ENCODE measurements at places on chromosomes 4 and X. TPM values are rescaled to one million over a fixed set of nuclear protein-coding genes. Genes with fewer than 3 reads are reported as not detected.

DNA sequence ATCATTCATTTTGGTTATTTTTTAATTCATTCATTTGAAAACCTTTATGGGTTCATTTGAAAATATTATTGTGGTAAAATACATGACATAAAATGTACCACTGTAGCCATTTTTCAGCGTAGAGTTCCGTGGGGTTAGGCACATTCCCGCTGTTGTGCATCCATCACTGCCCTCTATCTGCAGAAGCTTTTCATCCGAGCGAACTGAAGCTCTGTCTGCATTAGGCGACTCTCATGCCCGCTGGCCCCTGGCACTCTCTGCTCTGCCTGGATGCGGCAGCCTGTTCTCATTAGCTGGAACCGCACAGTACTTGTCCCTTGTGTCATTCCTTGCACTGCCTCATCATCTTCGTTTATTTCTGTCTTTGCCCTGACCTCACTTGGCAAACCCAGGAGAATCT, 17.5 kb downstream of the CFAP99 start:
- H3K27me3 ChIP-seq: no peaks in the 10 kb centered on the region
- no peak for DNase-seq
- H3K4me3 ChIP-seq: no peak overlapping the region
- no peak overlapping the region for H3K27ac ChIP-seq
- H3K36me3 ChIP-seq: no peaks in the 10 kb centered on the region
- H3K4me1 ChIP-seq: peaks cover under 1% of the 10 kb centered on the region

DNA sequence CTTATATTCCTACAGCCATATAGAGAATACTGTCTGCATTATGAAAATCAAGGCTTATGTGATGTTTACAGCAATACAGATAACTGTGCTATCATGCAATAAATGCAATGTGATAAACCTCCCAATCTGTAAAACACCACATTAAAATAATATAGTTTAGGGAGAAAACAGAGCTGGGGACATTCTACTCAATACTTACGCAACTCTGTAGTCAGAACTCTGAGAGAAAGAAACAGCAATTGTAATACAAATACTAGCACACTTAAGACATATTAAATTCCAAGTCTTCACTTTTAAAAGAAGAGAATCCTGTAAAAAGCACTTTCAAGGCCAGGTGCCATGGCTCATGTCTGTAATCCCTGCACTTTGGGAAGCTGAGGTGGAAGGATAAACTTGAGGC, 61.4 kb downstream of the ANKRD17 start:
- no peak overlapping the region for H3K27ac ChIP-seq
- H3K4me1 ChIP-seq: peaks cover 7% of the 10 kb centered on the region
- no peak for DNase-seq
- H3K27me3 ChIP-seq: no peaks in the 10 kb centered on the region
- H3K4me3 ChIP-seq: no peak overlapping the region

GRCh38 chr4:83922402-83922801, 386.5 kb downstream of the GPAT3 start:
- no peaks in the 10 kb centered on the region for H3K4me1 ChIP-seq
- no peaks in the 10 kb centered on the region for H3K36me3 ChIP-seq
- no peaks in the 10 kb centered on the region for H3K27me3 ChIP-seq
- no peak for DNase-seq
- no peak overlapping the region for H3K4me3 ChIP-seq

DNA sequence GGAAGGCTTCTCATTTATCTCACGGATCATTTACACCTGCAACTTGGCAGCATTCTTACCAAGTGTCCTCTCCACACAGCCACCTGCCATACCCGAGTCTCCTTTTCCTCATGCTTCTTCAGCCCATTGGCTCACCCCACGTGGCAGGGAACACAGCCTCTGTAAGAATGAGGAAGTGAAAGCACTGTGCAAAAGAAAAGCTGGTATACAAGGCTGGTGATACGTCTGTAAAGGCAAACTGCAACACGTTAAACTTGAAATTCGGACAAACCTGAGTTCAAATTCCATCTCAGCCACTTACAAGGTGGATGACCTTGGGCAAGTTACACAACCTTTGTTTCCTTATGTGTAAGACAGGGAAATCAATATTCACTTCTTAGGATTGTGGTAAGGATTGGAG, 164.0 kb upstream of the RASGEF1B start:
- no peak for DNase-seq
- H3K27me3 ChIP-seq: no peaks in the 10 kb centered on the region
- H3K36me3 ChIP-seq: no peaks in the 10 kb centered on the region
- no peak overlapping the region for H3K4me3 ChIP-seq

GRCh38 chr4:173218411-173219125, 50.0 kb downstream of the GALNT7 start:
- H3K27ac ChIP-seq: no peak overlapping the region
- no peaks in the 10 kb centered on the region for H3K36me3 ChIP-seq
- H3K27me3 ChIP-seq: no peaks in the 10 kb centered on the region
- no peaks in the 10 kb centered on the region for H3K4me1 ChIP-seq
- DNase-seq: no peak
- no peak overlapping the region for H3K4me3 ChIP-seq

GRCh38 chrX:11239230-11239629, 54.0 kb upstream of the AMELX start:
- no peak overlapping the region for H3K27ac ChIP-seq
- H3K4me1 ChIP-seq: no peaks in the 10 kb centered on the region
- no peak overlapping the region for H3K4me3 ChIP-seq
- DNase-seq: no peak
- no peaks in the 10 kb centered on the region for H3K27me3 ChIP-seq
- H3K36me3 ChIP-seq: no peaks in the 10 kb centered on the region

- no peak overlapping the region for H3K4me3 ChIP-seq
- no peak overlapping the region for H3K27ac ChIP-seq
- no peak for DNase-seq
- H3K36me3 ChIP-seq: no peaks in the 10 kb centered on the region
- no peaks in the 10 kb centered on the region for H3K27me3 ChIP-seq
Measured at GRCh38 chr4:158193171-158193749, 17.0 kb upstream of the TMEM144 start.

DNA sequence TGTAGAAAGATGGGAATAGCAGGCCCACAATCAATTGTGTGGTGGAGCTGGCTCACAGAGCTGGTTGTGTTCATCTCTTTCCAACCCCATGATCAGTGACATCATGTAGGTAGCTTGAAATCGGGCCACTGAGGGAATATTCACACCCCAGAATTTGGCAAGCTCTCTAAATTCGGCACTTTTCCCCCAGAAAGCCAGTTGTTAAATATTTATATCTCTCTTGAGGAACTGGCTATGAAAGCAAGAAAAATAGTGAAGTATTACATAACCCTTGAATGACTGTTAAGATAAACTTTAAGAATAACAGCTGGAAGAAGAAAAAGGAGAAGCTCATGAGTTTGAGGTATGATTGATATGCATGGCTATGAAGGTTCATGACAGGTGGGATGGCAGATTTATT, 38.9 kb downstream of the GPRIN3 start:
- H3K4me1 ChIP-seq: peaks cover 31% of the 10 kb centered on the region
- DNase-seq: no peak
- no peaks in the 10 kb centered on the region for H3K27me3 ChIP-seq
- no peak overlapping the region for H3K4me3 ChIP-seq
- H3K27ac ChIP-seq: no peak overlapping the region

DNA sequence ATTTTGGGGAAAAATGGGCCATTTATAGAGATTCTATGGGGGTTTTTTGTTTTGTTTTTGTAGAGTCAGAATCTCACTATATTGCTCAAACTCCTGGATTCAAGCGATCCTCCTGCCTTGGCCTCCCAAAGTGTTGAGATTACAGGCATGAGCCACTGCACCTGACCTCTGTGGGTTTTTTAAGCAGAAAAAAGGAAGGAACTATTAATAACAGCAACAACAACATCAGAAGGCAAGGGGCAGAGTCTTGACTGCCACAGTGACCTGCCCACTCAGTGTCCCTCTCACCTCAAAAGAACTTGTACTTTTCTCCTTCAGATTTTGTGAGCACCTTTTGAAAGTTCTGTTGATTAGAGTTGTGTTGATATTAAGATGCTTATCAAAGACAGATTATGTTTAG, 48.1 kb downstream of the FNIP2 start:
- no peak for DNase-seq
- no peak overlapping the region for H3K27ac ChIP-seq
- H3K4me3 ChIP-seq: no peak overlapping the region
- peaks cover 4% of the 10 kb centered on the region for H3K4me1 ChIP-seq
- no peaks in the 10 kb centered on the region for H3K36me3 ChIP-seq
- no peaks in the 10 kb centered on the region for H3K27me3 ChIP-seq

GRCh38 chr4:55169352-55169961, 44.1 kb upstream of the KDR start:
- no peak for DNase-seq
- H3K27ac ChIP-seq: no peak overlapping the region
- no peak overlapping the region for H3K4me3 ChIP-seq
- no peaks in the 10 kb centered on the region for H3K4me1 ChIP-seq
- H3K27me3 ChIP-seq: no peaks in the 10 kb centered on the region

DNA sequence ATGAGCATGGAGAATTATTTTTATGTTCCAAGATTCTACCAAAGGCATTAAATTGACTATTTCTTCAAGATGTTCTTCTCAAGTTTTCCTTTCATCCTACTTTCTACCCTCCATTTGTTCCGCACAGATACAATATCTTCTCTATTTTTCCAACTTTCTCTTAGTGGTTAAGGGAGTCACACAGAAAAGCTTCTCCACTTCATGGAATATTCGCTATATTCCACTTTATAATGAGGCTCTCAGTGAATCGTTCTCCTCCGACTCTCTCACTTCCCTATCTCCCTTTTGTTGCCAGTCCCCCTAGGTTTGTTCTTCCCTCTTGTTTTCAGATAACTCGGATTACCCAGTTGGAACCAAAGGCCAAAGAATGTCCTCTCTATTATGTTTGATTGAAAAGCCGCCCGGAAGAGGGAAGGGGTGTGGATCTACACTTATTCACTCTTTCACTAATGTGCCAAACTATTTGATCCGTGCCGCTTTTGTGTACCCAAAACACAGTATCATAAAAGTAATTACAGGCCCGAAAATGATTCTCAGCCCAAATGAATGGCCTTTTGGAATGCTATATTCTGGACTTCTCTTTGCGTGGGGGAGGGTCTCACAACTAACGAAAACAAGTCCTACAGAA, 1.2 kb downstream of the SH3D19 start:
- H3K4me3 ChIP-seq: no peak overlapping the region
- H3K36me3 ChIP-seq: no peaks in the 10 kb centered on the region
- no peak for DNase-seq
- no peaks in the 10 kb centered on the region for H3K27me3 ChIP-seq
- no peaks in the 10 kb centered on the region for H3K4me1 ChIP-seq

The SMPX gene
- not detected for total RNA-seq

The GPRASP2 gene
- 0.47 TPM for total RNA-seq

The ZNF827 gene
- total RNA-seq: 32.5 TPM

The EMCN gene
- not detected for total RNA-seq

The DGKK gene
- not detected for total RNA-seq

The GATA1 gene
- total RNA-seq: not detected

The PRAF2 gene
- total RNA-seq: 13.1 TPM

Measured in CD8-positive, alpha-beta memory T cell (primary cell).